ENCODE measurements at places on chromosomes 5 and 9. TPM values are rescaled to one million over a fixed set of nuclear protein-coding genes. Genes with fewer than 3 reads are reported as not detected.

DNA sequence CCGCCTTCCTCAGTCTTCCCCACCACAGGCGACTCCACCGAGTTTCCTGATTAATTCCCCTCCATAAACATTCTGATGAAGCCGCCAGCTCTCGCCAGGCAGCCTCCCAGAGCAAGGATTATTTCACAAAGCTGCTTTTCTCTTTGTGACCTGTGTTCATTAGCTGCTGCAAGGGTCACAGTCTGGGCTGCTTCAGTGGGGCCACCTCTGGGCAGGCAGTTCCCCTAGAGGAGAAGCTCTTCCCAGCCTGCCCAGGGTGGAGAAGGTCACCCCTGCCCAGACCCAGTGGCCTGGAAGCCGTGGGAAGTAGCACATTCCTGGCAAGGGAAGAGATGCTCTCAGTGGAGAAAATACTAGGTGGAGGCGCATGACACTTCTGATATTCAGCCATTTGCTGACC, 58.4 kb upstream of the RAPGEF1 start:
- no peak for DNase-seq

Gene CSF1R
- total RNA-seq = 11.9 TPM

DNA sequence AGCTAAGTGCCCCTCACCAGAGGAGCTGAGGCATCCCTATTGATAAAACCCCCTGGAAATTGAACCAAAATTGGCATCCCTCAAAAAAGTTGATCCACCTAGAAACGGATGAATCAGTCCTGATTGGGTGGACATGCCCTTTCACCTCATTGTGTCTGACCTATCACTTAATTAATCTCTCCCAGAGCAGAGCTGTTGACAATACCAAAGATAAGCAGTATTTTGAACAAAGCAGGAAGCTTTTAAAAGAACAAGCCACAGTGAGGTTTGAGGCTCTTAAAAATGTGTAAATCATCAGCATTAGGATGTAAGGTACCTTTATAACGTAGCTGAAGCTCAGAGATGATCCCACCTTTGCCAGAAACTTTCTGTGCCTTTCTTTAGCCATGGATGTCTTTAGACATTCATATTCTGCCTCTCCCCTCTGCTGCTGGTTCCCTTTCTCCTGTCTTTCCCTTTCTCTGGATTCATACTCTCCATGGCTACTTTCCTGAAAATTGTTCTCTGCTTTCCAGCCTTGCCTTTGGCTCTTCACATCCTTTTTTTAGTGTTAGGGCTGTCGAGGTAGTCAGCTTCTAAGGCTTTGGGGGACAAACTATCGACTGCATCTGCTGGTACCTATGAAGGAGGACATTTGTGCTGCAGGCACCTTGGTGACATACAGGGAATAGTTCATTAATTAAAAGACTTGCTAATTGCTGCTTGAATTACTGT, 7.8 kb upstream of the LHX2 start:
- DNase-seq = no peak

Gene SYK
- total RNA-seq = 4.7 TPM

Gene GFI1B
- not detected for total RNA-seq

Measured in cardiac septum (tissue), 1 donor.